ENCODE measurements at places on chromosomes 11 and 22. TPM values are rescaled to one million over a fixed set of nuclear protein-coding genes. Genes with fewer than 3 reads are reported as not detected.

Gene DCDC1
- 0.36 TPM for total RNA-seq

Gene PLAAT5
- total RNA-seq: 25.7 TPM

Gene DENND6B
- total RNA-seq: 19.6 TPM

DNA sequence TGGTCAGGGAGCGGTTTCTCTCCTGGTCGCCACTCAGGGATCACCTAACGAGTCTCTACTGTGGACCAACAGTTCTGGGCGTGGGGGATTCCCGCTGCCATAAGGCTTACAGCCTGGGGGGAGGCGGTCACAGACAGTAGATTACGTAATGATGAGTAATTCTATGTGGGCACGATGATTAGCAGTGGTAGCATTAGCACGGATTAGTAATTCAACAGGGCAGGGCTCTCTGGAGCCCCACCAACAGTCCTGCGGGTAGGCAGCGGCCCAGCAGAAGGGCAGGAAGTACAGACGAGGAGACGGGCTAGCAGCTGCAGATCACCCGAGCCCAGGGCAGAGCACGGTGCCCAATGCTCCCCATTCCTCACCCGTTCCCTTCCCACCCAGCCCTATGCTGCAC, 3.6 kb downstream of the SHISAL1 start:
- DNase-seq: no peak

DNA sequence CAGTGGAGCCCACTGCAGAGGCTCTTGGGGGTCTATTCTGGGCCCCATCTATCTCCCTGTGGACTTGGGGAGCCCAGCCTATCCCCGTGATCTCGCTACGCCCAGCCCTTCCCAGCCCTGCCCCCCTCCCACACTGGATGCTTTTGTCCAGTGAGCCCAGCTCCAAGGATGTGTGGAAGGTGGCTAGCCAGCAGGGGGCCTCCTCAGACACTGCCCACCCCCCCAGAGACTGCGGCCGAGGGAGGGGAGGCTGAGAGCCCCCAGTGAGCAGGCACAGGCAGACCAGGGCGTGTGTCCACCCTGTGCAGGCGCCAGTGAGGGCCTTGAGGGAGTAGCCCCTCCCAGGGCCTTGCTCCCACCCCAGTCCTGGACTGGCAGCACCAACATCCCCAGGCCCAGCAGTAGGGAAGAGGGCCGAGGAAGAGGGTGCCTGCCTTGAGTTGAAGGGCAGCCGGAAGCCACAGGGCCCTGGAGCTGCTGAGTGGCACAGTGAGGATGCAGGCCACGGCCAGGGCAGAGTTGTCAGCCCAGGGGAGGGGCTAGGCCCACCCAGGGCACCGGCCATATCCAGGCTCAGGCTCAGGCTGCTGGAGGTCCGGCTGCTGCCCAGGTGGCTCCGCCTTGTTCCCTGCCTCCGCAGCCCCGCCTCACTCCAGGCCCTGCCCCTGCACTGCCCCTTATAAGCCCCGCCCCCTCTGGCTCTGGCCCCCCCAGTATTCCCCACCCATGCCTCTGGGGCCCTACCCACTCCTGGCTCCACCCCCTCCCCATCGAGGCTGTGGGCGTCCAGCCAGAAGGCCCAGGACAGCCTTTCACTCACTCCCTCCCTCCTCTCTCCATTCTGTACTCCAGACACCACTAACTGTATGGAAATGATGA, 28.0 kb downstream of the MOB2 start:
- peak; percentile 59 for DNase-seq

DNA sequence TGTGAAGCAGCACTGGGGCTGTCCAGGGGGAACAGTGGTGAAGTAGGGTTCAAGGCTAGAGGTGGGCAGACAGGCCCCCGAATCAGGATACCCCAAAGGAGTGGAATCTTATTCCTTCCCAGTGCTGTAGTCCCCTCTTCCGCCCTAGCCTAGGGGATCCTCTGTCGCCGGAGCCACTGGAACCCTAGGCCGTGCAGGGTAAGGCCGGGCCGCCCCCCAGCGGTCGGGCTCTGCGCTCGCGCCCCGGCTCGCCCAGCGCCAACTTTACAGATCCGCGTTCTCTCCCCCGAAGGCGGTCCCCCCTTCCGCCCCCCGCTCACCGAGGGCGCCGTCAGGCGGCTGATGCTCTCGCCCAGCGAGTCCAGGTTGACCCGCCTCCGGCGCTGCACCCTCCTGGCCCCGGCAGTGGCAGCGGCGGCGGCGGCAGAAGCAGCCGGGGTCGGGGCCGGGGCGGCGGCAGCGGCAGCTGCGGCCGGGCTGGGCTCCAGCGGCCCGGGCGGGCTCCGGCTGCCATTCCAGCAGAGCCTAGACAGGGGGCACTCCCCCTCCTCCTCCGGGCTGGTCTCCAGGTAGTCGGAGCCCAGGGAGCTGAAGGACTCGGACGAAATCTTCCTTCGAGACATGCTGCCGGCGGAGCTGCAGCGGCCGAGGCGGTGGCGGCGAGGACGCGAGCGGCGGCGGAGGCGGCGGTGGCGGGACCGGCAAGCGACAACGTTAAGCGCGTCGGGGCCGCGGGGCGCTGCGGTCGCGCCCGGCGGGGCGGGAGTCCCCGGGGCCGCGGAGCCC, 650 bp downstream of the GUCY1A2 start:
- DNase-seq: peak; percentile 27

DNA sequence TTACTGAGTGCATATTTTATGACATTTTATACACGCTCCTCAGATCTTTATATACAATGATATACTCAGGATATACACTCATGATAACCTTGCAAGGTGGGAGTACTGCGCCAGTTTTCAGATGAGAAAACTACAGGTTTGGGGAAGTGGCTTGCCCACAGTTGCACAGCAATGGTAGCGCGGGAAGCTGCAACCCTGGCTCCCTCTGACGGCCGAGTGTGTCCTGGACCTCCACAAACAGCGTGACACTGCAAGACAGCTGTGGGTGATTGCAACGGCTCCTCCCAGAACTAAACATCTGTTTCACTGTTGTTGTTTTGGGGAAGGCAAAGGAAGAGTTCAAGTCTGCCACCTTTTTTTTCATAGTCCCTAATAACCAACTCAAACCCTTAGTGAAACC, 47.0 kb downstream of the PACSIN2 start:
- no peak for DNase-seq

GRCh38 chr11:120550007-120550406, 38.5 kb downstream of the GRIK4 start:
- DNase-seq: no peak

GRCh38 chr11:85965202-85965601, 103.7 kb downstream of the PICALM start:
- DNase-seq: no peak

- DNase-seq: no peak
These were observed 19.5 kb downstream of the BLID start for GRCh38 chr11:122096272-122097112.

- DNase-seq: no peak
These were observed 840.3 kb downstream of the TBC1D22A start for GRCh38 chr22:47602732-47603131.

All from prostate gland (tissue), 2 donors.